ENCODE measurements at places on chromosomes 3 and 15. TPM values are rescaled to one million over a fixed set of nuclear protein-coding genes. Genes with fewer than 3 reads are reported as not detected.

The PLIN1 gene
- total RNA-seq: 0.79 TPM

The TM4SF4 gene
- not detected for total RNA-seq

- no peak for DNase-seq
Observed at GRCh38 chr3:167876620-167877281, 141.2 kb downstream of the SERPINI1 start.

DNA sequence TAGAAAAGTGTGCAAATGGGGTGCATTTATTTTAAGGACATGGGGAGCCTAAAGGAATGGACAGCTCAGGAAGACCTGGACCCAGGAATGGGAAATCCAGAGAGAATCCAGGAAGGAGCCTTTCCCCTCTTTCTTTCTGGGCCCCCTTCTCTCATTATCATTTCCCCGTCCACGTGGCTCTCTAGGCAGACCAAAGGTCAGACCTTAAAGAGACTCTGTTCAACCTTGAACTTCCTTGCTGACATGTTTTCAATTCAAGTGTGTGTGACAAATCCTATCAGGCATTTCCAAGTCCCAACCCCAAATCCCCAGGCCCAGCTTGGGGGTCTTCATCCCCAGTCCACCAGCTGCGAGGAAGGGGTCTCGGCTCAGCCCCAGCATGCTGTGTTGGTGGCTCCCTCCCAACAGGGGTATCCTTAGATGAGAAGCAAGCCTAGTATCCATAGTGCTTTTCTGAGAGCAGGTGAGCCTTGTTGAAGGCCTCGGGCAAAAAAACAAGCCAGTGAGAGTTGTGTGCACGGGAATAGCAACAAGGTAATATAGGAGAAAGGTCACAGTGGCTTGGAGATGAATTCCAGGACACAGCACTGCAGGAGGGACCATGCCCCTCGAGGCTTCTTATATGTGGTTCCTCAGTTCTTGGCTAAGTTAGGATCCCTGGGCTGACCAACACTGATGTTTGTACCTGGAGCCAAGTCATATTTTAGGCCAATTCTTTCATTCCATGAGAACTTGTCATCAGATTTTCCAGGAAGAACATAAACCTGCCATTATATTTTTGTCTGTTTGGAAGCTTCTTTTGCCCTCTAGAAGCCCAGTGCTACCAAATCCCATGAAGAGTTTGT lies 130.0 kb downstream of the ASB7 start:
- no peak for DNase-seq

GRCh38 chr15:86879250-86880229 lies 799.9 kb downstream of the AGBL1 start:
- no peak for DNase-seq

GRCh38 chr15:74725845-74726773 lies 781 bp upstream of the CYP1A1 start:
- peak; percentile 81 for DNase-seq

Data from activated naive CD8-positive, alpha-beta T cell treated with anti-CD3 and anti-CD28 coated beads, Interleukin-2, amount 10 ng/mL, durations not matched to agents 7 days and 5 days (primary cell).